Ureter (tissue), 1 donor: ENCODE measurements at places on chromosomes 7 and 10. TPM values are rescaled to one million over a fixed set of nuclear protein-coding genes. Genes with fewer than 3 reads are reported as not detected.

The LLCFC1 gene
- not detected for total RNA-seq

The CLDN3 gene
- 6.8 TPM for total RNA-seq

The KCNMA1 gene
- 87.9 TPM for total RNA-seq

DNA sequence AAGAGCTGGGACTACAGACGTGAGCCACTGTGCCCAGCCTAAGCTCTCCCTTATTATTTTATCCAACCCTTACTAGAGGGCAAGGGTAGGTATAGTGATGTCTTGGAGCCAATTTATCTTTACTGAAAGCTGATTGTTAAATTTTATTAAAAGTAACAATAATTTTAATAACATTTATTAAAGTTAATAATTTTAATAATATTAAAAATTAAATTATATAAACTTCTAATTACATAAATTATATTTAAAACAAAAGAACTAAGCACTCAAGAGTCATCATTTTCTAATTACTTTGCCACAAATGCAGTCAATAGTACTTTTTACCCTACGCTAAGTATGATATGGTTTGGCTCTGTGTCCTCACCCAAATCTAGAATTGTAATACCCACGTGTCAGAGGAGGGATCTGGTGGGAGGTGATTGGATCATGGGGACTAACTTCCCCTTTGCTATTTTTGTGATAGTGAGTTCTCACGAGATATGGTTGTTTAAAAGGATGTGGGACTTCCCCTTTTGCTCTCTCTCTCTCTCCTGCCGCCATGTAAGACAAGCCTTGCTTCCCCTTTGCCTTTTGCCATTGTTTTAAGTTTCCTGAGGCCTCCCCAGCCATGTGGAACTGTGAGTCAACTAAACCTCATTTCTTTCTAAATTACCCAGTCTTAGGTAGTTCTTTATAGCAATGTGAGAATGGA is 58.4 kb upstream of the ETV1 start:
- DNase-seq = no peak

GRCh38 chr10:72020914-72021809 is 57.0 kb downstream of the CHST3 start:
- DNase-seq = no peak

DNA sequence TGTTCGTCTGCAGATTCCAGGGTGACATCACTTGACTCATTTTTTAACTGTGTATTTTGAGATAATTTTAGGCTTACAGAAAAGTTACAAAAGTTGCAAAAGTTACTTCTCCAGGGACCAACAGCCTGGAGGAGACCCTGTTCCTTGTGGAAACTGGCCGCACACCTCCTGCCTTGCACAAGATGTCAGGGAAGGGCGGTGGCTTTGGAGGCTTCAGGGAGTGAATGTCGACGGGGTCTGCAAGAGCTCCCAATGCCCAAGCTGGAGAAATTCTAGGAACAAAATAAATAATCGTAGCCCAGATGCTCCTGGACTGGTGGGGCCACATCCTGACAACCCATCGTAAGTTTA is 62.2 kb upstream of the FAM20C start:
- DNase-seq = no peak

DNA sequence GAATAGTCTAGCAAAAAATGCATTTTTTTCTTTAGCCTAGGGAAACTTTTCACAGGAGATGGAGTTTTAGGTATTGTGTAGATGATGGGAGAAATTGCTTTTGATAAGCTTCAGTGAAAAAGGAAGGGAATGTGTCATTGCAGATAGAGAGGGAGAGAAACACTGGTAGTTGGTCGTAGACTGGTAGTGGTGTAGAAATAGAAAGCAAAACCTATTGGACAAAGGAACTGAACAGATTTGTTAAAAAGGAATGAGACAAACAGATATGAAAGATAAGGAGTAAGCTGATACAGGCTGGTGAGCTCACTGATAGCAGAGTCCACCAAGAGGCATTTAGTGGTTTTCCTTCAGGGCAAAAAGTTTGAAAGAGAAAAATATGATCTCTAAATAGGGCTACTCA is 94.3 kb downstream of the ZEB1 start:
- DNase-seq = no peak
